SW480 (cell line): ENCODE measurements at places on chromosomes 7 and 10.

- DNase-seq, result no peak
These were observed 1.8 kb downstream of the PPP1R35 start for GRCh38 chr7:100434297-100435144.

DNA sequence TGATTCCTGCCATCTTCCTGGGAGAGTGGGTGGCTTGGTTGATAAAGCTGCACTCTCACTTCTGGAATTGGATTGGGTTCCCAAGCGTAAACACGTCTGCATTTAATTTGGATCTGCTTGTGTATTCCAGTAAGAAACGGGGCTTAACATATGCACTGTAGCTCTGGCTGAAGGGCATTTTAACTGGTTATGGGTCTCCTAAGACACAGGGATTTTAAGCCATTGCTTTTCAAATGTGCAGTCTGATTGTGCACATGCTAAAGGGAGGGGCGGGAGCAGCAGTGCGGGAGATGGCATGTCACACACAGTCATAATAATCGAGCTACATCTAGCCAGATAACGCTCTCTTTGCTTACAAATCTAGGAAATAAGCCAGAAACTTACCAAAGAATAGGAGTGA, 247.3 kb upstream of the LYZL1 start:
- DNase-seq, result no peak

GRCh38 chr7:1703871-1704810, 34.1 kb downstream of the ELFN1 start:
- DNase-seq, result no peak

GRCh38 chr7:86814661-86815379, 171.1 kb downstream of the GRM3 start:
- peak; percentile 45 for DNase-seq

GRCh38 chr7:57328457-57328856, 121.5 kb upstream of the ZNF716 start:
- DNase-seq, result no peak

DNA sequence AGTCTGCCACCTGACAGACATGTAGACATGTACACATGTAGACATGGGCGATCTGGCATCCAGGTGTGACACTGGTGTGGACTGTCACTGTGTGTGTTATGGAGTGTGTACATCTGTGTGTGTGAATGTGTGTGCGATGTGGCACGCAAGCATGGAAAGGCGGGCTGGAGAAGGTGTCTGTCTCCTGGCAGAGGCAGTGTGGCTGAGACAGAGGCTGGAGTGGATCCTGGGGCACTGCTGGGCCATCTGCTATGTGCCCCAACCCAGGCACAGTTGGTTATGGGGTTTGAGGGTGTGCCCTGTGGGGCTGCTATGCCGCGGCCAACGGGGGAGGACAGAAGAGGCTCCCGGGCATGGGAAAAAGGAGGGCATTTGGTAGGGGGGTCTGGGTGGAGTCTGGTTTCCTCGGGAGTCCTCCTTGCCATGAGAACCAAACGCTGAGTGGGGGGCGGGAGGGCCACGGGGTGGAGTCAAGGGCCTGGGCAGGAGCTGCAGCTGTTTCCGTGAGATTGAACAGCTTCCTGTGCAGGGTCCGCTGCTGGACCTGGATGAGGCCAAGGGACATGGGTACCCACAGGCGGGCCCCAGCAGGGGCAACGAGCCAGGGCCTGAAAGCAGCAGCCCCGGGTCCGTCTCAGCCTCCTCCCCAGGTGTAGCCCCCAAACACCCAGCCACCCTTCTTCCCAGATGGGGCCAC, 1.3 kb downstream of the ELN start:
- DNase-seq, result no peak

DNA sequence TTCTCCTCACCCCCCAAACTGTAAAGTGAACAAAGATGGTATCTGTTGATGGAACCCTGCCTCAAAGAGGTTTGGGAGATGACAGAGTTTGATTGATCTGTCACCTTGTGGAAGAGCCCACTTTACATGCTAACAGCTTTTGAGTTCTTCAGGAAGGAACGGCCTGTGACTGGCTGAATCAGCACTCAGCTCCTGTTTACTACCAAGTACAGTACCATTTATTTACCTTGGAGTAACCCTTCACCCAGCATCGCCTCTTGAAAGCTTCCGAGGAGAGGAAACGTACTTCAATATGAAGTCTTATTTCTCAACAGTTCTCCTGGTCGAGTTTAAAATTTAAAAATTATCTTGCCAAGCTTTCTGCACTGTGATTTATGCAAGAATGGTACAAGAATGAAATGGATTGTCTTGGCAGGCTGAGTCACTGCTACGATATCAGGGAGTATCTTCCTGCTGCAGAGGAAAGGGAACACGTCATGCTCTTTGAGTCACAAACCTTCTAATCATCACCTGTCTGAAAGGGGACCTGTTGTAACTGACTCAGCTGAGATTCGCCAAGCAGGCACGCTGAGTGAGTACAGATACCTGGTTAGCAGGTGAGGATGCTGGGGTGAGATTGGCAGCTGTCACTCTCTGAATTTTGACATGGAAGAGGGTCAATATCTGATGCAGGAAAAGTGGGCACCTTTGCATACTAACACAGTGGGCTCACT, 30.1 kb downstream of the KLF6 start:
- DNase-seq, result peak; percentile 71

DNA sequence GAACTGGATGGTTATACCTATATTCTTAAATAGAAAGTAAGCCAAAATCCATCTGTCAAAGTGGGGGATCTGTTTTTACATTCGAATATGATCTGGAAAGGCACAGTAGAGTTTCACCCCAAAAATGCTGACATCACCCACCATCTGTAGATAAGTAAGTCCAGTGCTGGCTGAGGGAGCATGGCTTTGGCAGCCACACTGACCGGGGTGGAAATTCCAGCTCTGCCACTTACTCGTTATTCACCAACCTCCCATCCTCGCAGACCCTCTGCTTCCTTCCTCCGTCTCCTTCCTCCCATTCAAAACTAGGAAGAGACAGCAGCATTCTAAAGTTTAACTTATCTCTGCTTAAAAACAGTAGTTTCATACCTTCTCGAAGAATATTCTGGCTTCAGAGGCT, 84.9 kb upstream of the GATA3 start:
- DNase-seq, result no peak

GRCh38 chr7:84022684-84023308, 171.8 kb downstream of the SEMA3A start:
- DNase-seq, result peak; percentile 99

DNA sequence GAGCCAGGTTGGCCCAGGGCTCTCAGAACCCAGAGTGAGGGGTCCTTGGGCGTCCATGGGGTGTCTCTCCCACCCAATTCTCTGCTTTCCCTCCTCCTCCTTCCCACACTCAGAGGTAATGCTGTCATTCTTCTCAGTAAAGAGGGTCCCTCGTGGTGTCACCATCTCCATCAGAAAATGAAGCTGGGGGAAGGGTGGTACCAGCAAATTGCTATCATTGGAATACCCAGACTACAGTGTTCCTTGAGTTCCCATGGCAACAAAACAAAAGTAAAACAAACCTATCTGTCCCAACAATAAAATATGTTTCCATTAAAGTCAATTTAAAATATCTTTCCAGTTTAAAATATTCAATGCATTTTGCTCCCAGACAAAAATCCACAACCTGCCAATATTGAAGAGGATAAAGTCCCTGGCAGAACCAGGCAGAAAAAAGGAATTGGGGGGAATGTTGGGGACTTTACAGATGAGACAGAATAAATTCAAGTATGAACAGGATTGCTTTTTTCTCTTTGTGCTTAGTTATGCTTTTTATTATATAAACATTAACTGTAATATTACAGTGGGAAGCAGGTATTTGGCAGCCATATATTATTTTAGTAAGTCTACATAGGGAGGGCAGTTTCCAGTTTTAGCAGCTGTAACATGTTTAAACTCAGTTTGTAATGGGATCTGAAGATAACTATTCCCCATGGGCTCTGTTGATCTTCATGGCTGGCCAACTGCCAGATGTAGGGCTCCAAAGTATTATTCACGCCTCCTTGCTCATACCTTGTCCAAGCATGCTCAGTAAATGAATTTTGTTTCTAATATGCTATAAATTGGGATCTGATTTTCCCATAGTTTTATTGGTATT, 182.1 kb downstream of the ARID5B start:
- no peak for DNase-seq

DNA sequence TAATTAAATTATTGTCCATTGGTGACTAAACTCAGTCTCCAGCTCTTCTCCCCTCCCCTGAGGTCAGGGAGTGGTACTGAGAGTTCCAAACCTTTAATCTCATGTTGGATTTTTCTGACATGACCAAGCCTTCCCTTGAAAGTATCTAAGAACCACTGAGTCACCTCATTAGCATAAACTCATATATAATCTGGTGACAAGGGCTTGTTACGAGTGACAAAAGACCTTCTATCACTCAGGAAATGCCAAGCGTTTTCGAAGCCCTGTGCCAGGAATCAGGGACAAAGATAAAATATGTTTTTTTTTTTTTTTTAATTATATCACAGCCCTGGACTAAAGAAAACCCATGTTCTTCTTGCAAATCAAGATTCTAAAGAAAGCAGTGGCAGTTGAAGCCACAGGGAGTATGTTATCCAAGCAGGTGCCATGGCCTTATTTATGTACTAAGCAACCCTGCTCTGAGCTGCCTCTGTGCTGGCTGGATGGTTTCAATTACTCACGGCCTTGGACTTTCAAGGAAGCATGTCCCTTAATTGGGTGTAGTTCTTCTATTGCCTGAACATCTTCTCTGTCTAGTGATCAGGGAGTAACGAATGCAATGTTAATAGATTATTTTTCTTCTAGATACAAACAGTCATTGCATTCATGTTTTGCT, 169.0 kb upstream of the PRKCQ start:
- peak; percentile 55 for DNase-seq

- DNase-seq, result no peak
These were observed 4.9 kb upstream of the TOMM7 start for GRCh38 chr7:22827563-22827962.

- DNase-seq, result no peak
These were observed 37.7 kb downstream of the RNF216 start for GRCh38 chr7:5743803-5744202.

- no peak for DNase-seq
These were observed 33.1 kb downstream of the DENND2A start for GRCh38 chr7:140607441-140607989.

- no peak for DNase-seq
These were observed 250.6 kb upstream of the PPP2R2D start for GRCh38 chr10:131650169-131650705.

DNA sequence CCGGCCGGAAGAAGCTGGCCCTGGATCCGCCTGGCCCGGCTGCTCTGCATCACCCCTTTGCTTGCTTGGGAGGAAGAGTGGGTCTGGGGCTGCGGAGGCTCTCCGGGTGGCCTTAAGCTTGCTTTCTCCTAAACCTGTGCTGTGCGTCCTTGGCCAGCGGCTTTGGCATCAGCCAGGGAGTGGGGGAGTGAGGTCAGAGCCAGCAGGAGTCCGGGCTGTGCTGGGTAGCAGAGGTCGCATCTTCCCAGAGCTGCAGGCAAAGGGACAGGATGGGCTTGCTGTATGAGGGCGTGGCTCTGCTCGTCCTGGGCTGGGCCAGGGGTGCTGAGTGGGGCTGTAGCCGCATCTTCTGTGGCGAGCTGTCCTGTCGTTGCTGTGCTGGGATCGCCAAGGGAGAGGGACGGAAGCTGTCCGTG, 21.1 kb downstream of the BNIP3 start:
- no peak for DNase-seq

DNA sequence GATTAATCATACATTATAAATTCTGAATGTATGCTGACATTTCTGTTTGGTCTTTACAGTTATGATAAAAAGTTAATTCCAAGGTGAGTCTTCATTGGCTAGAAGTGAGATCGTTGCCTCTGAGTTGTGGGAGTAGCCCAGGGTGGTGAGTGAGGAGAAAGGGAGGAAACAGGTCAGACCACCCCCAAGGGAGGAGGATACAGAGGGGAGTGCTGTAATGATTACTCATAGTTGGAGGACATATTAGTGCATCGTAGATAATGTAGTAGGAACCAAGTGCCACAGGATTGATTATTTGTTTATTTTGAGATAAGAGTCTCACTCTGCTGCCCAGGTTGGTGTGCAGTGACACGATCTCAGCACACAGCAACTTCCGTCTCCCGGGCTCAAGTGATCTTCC, 672.2 kb downstream of the INHBA start:
- no peak for DNase-seq

GRCh38 chr7:130021105-130021834, 29.9 kb downstream of the ZC3HC1 start:
- no peak for DNase-seq

GRCh38 chr10:131311661-131312477, at the start of gene TCERG1L:
TCERG1L (minus strand) TSS chr10:131311721; CDS start chr10:131311635, 86 bp downstream.
- no peak for DNase-seq

DNA sequence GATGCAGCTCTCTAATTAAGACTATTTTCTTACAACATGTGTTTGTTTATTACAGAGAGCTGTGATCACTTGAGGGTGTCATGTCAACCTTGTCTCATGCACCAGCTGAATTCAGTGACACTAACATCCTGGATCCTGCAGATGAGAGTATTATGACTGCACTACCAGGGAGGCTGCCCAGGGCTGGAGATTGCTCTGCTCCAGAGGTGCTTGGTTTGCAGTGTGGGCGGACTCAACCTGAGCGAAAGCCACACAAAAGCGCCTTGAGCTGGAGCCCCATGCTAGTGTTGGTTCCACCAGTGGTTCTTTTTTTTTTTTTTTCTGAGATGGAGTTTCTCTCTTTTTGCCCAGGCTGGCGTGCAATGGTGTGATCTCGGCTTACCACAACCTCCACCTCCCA, 33.8 kb upstream of the ATXN7L1 start:
- DNase-seq, result no peak

DNA sequence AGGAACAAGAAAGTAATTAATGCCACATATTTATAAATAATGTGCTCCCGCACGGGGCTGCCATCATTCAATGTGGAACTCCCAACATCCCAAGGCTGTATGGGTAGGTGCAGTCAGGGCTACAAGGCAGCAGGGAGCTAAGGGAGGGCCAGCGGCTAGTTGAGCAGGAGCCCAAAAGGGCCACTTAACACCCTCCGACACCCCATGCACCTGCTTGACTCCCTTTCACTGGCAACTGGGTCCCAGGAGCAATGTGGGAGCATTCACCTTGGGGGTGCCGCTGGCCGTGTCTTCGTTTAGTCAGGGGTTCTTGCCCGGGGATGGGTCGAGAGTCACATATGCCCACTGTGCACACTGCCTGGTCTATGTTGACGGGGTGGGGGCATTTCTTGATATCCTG, 27.9 kb downstream of the SCART1 start:
- no peak for DNase-seq

- DNase-seq, result no peak
These were observed 19.3 kb downstream of the MYOF start for GRCh38 chr10:93462881-93463280.

GRCh38 chr10:51629934-51630639, 69.3 kb downstream of the CSTF2T start:
- no peak for DNase-seq

DNA sequence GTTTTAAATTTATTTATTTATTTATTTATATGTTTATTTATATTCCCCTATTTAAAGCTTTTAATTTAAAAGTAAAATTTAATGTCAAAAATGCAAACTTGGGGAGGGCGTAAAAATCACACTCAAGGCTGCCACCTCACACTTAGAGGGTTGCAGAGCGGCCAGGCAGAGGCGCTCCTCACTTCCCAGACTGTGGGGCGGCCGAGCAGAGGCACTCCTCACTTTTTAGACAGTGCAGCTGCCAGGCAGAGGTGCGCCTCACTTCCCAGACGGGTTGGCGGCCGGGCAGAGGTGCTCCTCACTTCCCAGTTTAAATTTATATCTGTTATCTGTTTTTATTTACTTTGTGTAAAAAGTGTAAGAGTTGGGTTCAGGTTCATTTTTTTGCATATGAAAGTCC, 10.0 kb upstream of the ZNF425 start:
- no peak for DNase-seq
